Uterus (tissue), 4 donors: ENCODE measurements at places on chromosomes 6 and 20. TPM values are rescaled to one million over a fixed set of nuclear protein-coding genes. Genes with fewer than 3 reads are reported as not detected.

The SCRT2 gene
- not detected for total RNA-seq

- no peak for DNase-seq
These were observed 129.5 kb upstream of the SUPT3H start for GRCh38 chr6:45507186-45507585.

GRCh38 chr6:162029873-162030576 is 697.5 kb downstream of the PRKN start:
- DNase-seq, result no peak

DNA sequence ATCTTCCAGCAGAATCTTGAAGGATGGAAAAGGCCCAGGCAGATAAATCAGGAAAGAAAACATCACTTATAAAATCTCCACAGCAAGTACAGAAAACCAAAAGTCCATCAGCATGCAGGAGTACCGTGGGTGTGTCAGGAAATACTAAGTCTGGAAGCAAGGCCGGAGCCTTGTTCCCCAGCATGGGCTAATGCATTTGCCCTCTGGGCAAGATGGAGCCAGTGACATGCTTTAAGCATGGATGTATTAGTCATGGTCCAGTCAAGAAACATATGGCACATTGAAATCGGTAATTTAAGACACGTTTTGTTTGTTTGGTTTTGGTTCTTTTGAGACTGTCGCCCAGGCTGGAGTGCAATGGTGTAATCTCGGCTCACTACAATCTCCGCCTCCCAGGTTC is 506.0 kb upstream of the JARID2 start:
- DNase-seq, result no peak
